ENCODE measurements at places on chromosomes 3 and 15. TPM values are rescaled to one million over a fixed set of nuclear protein-coding genes. Genes with fewer than 3 reads are reported as not detected.

ATP13A5 gene
- total RNA-seq, result not detected

KCNH8 gene
- total RNA-seq, result not detected

GRCh38 chr15:57418635-57419034, 42.3 kb downstream of the CGNL1 start:
- DNase-seq, result no peak

DNA sequence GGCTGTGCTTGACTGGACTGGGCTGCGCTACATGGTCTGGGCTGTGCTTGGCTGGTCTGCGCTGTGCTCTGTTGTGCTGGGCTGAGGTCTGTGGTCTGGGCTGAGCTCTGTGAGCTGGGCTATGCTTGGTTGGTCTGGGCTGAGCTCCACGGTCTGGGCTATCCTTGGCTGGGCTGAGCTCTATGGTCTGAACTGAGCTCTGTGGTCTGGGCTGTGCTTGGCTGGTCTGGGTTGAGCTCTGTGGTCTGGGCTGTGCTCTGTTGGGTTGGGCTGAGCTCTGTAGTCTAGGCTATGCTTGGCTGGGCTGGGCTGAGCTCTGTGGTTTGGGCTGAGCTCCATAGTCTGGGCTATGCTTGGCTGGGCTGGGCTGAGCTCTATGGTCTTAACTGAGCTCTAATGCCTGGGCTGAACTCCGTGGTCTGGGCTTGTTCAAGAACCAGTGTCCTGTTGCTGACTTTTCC, 92.0 kb downstream of the PLXNA1 start:
- peak; percentile 9 for DNase-seq

DNA sequence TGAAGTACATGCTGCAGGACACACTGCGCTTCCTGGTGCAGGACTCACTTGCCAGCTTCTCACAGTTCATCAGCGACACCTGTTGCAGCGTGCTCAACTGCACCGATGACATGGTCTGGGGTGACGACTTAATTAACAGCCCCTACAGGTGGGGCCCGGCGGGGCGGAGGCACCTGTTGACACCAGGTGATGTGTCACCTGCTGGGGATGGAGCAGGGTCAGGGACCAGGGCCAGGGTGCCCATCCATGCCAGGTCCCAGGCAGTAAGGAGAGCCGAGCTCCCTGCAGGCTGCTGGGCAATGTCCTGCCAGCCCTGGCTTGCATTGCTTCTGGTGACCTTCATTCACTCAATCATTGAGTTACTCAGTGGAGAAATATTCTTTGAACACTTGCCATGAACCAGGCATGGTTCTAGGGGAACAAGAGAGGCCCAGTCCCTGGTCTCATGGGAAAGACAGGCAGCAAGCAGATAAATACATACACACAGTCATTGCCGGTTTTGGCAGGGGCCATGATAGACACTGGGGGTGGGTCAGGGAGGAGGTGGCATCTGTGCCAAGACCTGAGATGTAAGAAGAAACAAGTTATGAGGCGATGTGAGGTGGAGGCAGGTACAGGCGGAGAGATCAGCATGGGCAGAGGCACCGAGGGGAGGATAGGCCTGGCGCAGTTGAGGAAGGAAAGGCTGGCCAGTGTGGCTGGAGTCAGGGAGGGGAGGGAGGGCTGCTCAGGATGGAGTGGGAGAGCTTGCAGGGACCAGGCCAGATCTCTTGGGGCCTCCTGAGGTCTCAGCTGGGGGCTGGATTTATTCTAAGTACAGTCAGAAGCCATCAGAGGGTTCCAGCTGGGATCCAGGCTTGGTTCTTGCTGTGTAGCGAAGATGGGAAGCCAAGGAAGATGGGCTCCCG, 30.8 kb downstream of the DNAH1 start:
- no peak for DNase-seq

DNA sequence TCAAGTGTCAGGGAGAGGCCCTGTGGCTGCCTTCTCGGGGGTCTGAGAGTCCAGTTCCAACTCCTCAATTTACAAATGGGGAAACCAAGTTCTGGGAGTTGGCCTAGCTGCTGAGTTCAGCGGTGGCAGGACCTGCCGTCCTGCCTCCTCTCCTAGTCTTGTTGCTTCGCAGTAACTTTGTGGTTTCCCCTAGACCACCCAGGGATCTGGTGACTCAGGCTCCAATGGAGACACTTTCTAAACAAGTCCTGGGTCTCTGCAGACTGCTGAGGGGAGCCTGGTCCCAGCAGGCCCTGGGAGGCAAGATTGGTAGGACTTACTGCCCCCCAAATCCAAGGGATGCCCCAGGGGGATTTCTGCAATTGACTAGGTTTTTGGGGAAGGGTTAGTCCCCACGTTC, 83.6 kb downstream of the SMAD6 start:
- peak; percentile 96 for DNase-seq

DNA sequence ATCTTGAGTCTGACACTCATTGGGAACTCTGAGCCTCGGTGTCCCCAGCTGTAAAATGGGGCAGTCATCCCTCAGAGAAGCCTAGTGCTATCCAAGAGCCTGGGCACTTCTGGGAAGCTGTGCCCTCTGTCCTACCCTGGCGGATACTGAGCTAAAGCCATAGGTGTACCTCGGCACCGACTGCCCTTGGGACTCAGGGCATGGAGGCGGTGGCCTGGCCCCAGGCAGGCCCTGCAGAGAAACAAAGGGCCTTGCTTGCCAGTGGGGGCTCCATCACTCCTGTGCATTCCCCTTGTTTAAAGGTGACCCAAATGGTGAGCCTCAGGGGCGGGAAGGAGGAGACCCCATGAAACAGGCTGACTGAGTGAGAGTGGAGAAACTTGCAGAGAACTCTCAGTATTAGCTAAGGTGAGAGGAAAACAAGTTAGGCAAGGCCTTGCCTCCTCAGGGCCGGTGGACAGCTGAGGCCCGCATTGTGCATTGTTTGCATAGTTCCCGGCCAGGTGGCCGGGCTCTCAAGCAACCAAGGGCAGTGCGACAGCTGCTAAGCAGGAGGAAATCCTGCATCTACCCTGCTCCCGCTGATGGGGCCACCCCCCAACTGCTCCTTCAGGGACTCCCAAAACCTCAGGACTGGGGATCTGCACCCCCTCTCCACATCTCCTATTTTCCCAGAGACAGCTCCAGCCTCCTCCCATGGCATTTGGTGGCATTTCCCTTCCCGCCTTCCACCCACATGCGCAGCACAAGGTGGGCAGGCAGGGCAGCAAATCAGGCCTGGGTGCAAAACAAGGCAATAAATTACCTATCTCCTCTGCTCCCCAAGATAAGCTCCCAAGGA, 4.3 kb downstream of the PFKFB4 start:
- DNase-seq, result no peak

- DNase-seq, result no peak
Observed at GRCh38 chr3:65540666-65541065, 498.1 kb downstream of the MAGI1 start.

DNA sequence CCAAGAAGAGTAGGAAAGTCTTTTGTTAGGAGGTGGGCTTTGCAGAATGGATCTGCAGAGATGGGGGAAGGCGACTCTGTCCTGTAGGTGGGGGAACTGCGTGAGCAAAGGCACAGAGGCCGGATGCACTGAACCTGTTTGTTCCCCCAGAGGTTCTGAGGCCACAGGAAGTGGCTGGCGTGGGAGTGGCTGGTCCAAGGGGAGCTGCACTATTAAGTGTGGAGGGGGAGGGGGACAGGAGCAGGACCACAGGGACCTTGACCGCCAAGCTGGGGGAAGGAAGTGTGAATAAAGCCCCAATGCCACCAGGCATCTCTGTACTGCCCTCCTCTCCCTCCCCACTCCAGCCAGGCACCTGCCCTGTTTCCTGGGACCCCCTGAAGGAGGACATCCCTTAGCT, 51.8 kb downstream of the CYP11A1 start:
- DNase-seq, result no peak

DNA sequence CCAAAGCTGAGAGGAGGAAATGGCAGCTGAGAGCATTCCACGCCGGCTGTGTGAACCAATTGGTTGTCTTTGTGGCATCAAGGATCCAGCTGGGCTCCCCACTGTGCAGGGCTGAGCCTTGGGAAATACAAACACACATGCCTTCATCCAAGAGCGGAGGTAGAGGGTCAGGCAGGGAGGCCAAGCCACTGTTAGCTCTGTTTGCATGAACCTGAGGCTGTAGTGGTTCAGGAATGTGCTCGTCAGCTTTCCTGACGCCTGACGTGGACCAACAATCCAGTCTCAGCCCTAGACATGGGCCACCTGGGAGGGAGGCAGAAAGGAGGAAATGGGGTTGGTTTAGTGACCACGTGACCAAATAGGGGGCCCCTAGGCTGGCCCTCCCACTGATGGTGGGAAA, 276.9 kb downstream of the TLE3 start:
- DNase-seq, result peak; percentile 83

DNA sequence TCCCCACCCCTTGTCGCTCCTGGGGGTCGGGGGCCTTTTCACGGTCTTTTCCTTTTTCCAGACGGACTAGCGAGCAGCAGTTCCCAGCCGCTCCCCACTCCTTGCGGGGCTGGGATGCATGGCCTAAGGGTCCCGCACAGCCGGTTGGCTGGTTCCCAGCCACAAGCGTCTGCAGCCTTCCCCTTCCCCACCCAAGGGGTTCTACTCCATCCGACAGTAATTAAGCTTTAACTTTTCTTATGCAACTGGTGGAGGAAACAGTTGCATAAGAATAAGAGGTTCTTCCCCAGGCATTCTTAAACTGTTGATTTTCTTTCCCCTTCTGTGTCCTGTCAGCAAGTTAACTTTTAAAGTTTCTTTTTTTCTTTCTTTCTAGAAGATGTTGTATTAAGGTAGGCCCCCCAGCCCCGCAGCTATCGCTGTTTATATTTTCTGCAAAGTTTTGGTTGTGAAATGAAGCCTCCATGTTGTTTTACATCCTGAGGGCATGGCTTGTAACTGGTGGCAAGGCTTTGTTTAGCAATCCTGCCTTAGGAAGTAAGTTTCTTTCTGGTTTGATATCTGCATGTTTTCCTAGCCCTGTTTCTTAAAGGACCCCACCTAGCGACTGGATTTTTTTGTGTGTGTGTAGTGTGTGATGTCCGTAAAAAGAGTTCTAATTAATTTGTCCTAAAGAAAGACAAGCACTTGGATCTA, 207.5 kb downstream of the ZNF385D start:
- no peak for DNase-seq

DNA sequence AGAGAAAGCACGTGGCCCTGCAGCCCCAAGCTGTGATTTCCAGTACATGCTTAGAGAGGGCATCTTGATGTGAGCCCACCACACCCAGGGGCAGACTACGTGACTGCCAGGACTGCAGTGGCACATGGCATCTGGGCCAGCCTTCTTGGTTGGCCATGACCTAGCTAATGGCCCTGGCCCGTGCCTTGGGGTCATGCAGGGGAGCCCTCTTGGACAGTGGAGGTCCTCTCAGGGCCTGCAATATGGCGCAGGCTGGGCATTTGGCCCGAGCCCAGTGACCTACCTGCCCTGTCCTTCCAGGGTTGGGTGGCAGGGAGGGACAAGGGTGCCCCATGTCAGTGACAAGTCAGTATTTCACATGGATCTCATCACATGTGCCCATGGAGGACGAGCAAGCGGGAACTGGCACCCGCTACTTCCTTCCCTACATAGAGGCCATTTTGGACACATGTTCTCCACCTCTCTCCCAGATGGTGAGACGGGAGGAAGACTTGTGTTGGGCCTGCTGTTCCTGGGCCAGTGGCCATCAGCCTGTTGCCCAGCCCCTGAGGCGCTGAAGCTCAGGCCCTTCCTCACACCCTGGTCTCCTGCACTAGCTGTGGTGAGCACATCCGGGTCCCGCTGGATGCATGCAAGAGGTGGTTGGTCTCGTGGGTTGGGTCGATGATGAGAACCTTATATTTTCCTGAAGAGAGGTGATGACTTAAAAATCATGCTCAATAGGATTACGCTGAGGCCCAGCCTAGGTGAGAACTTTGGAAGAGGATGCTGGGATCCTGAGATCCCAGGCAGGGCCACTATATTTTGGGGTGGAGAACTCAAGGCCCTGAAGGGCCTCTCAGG, 195.6 kb downstream of the UBE3A start:
- peak; percentile 35 for DNase-seq

DNA sequence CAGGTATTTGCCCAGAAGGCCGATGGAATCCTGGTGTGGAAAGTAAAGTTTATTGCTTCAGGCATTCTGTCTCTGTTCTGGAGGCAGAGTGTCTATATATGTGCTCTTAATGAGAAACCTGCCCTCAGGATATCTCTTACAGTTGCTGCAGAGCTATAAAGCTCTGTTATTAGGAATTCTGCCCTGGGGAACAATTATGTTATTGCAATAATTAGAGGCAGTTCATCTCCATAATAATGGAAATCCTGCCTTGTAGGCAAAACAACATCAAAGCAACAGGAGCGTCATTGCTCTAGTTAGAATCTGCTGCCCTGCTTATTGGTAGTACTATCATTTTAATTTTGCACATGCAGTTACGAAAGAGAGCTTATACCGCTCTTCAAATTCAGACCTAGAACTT, 175.6 kb downstream of the IL5RA start:
- DNase-seq, result no peak
